Stimulated activated CD8-positive, alpha-beta memory T cell treated with anti-CD3 and anti-CD28 coated beads, Interleukin-7, amount 100 ng/mL, for 1 hour (primary cell): ENCODE measurements at places on chromosomes 6 and 20.

DNA sequence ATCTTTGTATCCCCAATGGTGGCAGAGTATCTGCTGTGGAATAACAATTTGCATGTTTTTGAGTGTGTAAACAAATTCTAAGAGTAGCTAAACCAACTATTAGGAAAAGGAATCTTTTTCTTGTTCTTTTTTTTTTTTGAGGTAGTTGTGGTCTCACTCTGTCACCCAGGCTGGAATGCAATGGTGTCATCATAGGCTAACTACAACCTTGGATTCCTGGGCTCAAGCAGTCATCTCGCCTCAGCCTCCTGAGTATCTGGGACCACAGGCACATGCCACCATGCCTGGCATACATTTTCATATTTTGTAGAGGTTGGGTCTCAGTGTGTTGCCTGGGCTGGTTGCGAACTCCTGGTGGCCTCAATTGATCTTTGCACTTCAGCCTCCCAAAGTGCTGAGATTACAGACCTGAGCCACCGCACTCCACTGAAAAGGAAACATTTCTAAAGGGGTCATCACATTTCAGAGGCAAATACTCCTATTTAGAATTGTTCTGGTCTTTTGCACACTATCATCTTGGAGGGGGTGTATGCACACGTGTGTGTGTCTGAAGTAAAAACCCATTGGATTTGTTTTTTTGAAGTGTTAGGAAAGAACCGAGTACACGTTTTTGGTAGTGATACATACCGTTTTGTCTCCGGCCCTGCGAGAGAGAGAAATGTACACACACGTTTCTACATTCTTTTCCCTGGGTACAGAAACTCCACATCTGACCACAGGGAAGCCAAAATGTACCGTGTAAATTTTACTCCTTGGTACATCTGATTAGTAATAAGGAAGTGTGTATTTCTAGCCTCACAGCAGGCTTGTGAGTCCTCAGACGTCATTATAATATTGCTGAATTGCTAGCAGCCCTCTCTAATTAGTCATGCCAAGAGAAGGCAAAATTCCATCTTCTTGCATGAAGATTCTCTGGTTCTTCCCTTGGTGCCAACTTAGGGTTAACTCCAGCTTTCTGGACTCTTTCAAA is 183.6 kb downstream of the JARID2 start:
- DNase-seq = no peak

- no peak for DNase-seq
Observed at GRCh38 chr6:4401408-4402368, 266.3 kb upstream of the ECI2 start.

GRCh38 chr6:138541823-138542481 is 42.7 kb upstream of the NHSL1 start:
- no peak for DNase-seq

DNA sequence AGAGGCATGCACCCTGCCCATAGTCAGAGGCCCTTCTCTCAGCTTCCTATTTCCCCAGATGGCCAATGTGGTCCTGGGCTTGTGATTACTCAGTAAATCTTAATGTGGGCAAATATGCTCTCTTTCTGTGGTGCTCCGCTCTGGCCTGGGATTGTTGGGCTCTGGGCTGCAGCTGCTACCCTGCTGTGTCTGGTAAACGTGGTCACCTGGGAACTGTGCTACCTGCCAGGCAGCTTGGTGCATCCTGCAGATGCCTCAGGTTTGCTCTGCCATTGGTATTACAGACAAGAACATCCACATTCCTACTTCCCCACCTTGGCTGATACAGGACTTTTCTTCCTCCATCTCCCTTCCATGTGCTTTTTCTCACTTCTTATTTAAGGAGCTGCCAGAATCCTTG is 611.5 kb upstream of the IMPG1 start:
- DNase-seq = no peak

DNA sequence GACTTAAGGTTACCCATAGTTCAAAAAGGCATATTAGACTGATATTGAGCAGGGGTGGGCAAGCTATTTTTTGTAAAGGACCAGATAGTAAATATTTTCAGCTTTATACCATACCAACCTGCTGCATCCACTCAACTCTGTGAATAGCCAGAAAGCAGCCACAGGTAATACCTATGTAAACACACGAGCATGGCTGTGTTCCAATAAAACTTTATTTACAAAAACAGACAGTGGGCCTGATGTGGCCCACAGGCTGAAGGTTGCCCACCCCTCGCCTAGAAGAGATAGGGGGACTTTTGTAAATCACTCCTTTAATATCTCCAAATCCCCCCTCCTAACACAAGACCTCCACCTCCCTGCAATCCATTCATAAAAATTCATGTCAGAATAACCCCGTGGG is 64.4 kb downstream of the PSMG4 start:
- no peak for DNase-seq

- DNase-seq = no peak
Observed at GRCh38 chr6:122645256-122645655, 35.1 kb downstream of the PKIB start.

DNA sequence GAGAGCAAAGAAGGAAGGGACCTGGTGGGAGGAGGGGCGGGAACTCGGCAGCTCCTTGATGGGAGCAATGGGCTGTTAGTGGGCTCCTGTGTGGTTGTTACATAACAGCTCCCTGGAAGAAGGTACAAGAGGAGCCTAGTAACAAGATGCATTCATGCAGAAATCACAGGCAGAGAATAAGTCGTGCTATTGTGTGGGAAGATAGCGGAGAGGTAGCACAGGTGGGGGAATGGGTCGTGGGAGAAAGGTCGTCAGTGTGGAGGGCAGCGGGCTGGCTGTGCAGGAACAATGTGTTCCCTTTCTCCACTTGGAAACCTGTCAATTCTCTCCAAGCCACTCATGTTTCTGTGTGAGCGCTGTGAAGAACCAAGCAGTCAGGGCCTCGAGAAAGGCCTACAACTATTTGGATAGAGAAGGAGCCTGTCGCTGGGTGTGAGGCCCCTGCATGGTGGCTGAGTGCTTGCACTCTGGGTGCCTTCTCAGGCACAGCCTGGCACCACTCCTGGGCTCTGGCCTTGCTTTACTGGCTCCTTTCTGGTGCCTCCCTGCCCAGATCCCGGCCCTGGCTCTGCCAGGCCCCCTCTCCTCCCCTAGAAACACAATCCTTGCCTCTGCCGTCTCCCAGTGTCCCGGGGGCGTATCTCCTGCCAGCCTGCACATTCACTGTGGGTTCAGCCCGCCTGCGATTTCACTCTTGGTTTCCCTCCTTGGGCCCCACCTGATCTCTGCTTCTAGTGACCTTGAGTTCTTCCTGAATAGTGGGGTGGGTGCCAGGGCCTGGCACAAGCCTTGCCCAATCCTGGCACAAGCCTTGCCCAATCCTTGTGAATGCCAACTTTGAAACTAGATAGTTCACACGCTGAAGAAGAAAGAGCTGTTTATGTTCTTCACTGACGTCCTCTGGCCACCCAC is 7.4 kb upstream of the FGD2 start:
- DNase-seq = no peak

- no peak for DNase-seq
Observed at GRCh38 chr6:6900569-6901204, 207.1 kb upstream of the RREB1 start.

GRCh38 chr6:40398034-40398691 is 189.0 kb downstream of the LRFN2 start:
- DNase-seq = no peak

DNA sequence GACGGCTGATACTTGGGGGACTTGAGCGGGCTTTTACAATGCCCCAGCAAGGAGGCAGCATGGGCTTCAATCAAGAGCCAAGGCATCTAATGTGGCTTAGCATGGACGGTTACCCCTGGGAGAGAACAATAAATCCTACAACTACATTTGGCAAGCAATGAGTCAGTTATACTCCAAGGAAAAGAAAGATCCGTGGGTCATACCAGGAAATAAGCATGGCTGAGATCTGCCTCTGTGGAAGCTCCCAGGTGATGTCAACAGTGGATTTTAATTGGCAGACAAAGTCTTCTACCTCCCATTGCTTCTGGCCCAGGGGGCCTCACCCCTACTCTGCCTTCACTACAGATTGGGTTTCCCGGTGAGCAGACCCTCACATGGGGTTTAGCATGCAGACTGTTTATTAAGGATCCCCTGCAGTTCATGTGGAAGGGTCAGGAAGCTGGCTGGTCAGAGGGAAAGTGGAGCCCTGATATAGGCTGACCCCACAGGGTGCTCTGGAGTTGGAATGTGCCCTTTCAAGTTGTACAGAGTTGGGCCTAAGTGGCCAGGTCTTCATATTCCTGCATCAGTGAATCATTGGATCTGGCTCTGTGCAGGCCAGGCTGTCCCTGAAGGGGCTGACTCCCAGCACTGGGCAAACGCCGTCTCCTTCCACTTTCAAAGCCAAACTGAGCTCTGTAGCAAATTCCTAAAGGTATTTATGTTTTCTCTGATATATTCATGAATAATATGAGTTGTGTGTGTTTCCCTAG is 91.3 kb upstream of the GGTLC1 start:
- no peak for DNase-seq

DNA sequence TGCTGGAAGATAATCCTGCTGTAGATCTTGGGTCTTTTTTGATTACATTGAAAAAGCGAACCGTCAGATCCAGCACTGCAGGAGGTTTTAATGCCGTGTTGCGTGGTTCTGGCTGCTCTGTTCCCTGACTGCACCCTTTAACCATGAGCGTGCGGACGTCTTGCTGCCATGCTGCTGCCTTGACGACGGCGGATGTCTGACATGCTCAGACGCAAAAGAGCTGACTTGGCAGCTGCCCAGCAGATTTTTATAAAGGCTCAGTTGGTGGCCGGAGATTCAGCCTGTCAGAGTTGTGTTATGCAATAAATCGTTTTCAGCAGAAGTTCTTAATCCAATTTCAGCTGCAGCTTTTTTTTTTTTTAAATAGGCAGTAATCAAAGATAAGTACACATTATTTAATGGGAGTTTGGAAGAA is 119.4 kb downstream of the JARID2 start:
- DNase-seq = peak; percentile 14

GRCh38 chr20:23857962-23858595 is 21.5 kb downstream of the CST5 start:
- no peak for DNase-seq

- DNase-seq = no peak
Observed at GRCh38 chr20:40765814-40766480, 76.9 kb upstream of the MAFB start.

DNA sequence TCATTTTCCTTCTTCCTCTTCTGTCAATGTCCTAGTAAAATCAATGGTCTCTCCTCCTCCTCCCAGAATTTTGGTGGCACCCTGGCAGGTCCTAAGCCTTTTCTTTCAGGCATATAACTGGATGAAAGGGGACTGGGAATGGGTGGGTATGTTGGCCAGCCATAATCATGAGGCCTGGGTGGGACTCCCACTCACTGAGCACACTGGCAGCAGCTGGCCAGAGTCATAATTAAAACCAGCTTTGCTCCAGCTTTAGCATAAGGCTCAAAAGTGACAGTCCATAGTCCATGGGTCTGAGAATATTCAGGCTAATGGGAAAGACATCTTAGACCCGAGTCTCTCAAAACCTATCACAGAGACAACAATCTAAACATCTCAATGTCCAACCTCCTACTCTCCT is 190.0 kb upstream of the BTBD3 start:
- no peak for DNase-seq

DNA sequence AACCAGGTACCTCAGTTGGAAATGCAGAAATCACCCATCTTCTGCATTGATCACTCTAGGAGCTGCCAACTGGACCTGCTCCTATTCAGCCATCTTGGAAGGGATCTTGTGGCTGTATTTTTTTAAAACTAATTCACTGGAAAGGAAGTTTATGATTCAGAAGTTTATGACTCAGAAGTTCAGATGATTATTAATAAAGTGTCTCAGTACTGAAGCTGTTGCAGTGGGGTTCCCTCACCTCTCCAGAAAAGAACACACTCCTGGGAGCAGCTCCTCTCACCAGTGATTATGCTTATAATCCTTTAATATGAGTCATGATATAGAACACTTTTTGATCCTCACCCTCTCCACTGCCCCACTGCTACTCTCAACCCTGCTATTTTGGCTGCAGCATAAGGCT is 291.2 kb upstream of the HS3ST5 start:
- DNase-seq = no peak

GRCh38 chr6:144630857-144631256 is 345.7 kb downstream of the UTRN start:
- no peak for DNase-seq

- no peak for DNase-seq
Observed at GRCh38 chr20:42100137-42100704, 482.0 kb upstream of the CHD6 start.

GRCh38 chr6:10759312-10759839 is 11.8 kb downstream of the TMEM14B start:
- no peak for DNase-seq

- DNase-seq = no peak
Observed at GRCh38 chr20:17614176-17614811, 44.4 kb downstream of the DSTN start.

DNA sequence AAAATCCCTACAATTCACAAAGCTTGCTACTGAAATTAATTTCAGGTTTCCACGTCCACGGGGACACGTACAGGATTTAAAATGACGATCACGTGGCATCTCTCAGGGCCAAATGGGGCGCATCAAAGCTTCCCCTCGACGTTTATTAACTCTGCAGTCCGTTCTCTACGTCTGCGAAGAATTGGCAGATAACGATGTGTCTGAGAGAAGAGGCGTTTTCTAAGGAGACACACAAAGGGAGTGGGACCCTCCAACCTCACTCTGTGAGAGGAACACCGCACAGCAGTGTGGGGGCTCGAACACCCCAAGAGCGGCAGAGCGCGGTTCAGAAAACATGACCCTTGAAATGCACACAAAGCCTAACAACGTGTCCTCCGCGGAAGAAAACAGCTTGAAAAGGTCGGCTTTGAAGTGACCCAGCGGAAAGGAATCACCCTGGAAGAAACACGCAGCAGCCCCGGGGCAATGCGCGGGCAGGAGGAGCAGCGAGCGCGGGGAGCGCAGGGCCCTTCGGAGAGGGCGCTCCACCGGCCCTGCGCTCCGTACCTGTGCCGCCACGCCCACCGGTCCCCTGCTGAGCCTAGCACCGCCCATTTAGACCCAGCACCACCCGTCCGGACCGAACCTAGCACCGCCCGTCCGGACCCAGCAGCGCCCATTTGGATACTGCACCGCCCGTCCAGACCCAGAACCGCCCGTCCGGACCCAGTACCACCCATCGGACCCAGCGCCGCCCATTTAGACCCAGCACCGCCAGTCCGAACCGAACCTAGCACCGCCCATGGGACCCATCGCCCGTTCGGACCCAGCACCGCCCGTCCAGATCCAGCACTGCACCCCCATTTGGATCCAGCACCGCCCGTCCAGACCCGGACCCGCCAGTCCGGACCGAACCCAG is 1.1 kb upstream of the AFDN start:
- no peak for DNase-seq

- DNase-seq = no peak
Observed at GRCh38 chr6:112027942-112028674, 25.8 kb upstream of the CCN6 start.
